SK-N-SH treated with all-trans-retinoic acid at 6 μM for 48 hours (cell line): ENCODE measurements at places on chromosomes 2 and 18.

- no peak for ATAC-seq
These were observed 32.4 kb downstream of the MOGAT1 start for GRCh38 chr2:222703886-222704285.

- no peak for ATAC-seq
These were observed 22.7 kb downstream of the MRO start for GRCh38 chr18:50797142-50797541.

DNA sequence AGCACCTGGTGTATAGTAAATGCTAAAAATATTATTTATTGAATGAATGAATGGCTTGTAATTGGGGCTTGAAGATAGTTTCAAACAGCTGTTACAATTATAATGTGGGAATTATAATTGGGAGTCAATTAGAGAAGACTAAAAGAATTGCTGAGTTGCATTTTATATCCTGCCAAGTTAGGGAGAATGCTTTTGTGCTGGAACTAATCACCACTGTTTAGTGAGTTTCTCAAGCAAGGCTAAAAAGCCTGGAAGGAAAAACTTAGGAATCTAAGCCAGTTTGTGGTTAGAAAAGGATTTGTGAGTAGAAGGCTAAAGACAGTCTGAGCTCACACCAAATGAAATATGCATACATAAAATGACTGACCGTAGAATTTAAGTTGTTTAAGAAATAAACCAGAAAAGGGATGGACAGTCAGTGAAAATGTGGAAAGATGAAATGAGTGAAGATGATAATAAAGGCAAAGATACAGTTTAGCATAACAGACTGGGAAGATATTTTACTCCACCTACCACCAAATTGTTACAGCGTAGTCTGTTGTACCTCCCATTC, 647.7 kb upstream of the FSHR start:
- no peak for ATAC-seq

- ATAC-seq, result no peak
These were observed 154.6 kb downstream of the DYM start for GRCh38 chr18:49305688-49306336.

- no peak for ATAC-seq
These were observed 113.7 kb upstream of the GYPC start for GRCh38 chr2:126542247-126542646.

GRCh38 chr2:237455764-237456163, 31.3 kb upstream of the MLPH start:
- ATAC-seq, result no peak

DNA sequence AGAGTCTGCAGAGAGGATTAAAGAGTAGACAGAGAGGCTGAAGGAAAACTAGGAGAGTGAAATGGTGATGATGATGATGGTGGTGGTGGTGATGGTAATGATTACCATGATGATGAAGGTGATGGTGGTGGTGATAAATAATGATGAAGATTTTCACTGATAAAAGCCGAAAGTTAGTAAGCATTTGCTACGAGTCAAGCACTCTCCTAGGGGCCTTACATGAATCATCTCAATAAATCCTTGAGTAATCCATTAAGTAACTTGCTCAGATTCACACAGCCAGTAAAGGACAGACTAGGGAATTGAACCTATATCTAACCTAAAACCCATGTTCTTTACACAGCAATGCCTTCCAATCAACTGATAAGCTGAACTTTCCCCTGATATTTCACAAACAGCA, 106.7 kb upstream of the PGAP1 start:
- ATAC-seq, result no peak

GRCh38 chr2:240333985-240334384, 101.5 kb upstream of the GPC1 start:
- ATAC-seq, result no peak

DNA sequence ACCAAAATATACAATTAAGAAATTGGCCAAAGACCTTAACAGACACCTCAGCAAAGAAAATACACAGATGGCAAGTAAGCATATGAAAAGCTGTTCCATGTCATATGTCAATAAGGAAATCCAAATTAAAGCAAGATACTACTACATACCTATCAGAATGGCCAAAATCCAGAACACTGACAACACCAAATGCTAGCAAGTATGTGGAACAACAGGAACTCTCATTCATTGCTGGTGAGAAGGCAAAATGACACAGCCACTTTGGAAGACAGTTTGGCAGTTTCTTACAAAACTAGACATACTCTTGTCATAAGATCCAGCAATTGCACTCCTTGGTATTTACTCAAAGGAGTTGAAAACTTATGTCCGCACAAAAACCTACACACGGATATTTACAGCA, 20.3 kb upstream of the DNAJC10 start:
- no peak for ATAC-seq

DNA sequence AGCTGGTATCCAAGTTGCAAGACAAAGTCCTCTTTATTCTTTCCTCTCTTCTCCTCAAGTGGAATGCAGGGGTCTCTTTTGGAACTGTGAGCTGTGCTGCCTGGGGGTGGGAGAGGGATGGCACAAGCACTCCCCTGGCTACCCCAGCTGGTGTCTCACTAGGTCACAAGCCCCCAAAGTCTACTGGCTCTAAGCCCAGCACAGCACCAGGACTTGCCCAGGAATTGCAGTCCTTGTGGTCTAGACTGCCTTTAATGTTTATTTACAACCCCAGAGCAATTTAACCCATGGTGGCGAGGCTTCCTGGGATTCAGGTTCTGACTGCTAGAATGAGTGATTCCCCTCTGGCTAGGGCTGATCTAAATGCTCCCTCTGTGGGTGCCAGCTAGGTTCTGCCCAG, 199.0 kb upstream of the STK17B start:
- no peak for ATAC-seq

DNA sequence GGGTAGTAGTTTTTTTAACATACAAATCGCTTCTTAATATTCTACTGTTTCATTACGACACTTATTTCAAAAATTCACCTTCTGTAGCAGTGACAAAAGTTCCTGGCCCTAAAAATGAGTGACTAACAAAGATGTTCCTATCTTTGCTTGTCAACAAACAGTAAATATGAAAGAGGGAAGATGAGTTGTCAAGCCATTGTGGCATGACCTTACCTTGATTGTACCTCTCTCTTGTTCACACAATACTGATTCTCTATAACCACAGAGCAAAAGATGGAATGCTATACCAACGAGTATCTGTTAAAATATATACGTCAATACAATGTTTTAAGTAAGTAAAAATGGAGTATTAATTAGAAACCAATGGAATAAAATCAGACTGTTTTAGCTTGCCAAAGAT, 14.7 kb upstream of the GCG start:
- ATAC-seq, result no peak

DNA sequence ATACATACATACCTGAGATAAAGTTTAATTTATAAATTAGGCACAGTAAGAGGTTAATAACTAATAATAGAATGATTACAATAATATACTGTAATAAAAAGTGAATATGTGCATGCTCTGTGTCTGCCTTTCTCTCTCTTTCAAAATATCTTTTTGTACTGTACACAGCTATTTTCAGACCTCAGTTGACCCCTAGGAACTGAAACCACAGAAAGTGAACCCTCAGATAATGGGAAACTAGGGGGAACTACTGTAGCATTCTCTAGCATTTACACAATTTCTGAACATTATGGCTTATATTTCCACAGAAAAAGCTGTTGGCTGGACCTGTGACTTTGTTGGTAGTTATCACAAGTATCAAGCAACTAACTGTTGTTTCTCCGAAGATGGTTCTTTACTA, 25.9 kb downstream of the WDR75 start:
- no peak for ATAC-seq

DNA sequence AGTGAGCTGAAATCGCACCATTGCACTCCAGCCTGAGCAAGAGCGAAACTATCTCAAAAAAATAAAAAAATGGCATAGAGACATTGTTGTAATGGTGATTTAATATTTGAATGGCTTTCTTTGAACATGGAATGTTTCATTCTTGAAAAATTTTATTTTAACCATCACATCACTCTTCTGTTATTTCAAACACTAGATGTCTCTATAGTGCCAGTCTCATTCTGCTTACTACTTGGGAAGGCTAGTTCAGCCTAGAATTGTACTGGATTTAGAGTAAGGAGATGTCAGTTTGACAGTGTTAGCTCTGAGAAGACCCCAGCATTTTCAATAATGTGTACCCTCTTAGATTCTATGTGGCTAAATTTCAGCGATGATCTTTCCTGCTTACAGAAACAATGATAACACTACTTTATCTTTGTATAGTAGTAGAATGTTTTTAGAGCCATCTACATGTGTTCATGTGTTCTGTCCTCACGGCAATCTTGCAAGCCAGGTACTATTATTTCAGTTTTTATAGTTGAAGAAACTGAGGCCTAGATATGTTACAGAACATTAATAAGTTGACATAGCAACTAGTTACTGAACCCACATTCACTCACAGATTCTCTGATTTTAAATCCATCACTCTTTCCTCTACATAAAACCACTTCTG, 142.9 kb upstream of the ZSWIM2 start:
- ATAC-seq, result 0 out of 3 replicates have a peak, but pooled peaks have one; percentile 37

DNA sequence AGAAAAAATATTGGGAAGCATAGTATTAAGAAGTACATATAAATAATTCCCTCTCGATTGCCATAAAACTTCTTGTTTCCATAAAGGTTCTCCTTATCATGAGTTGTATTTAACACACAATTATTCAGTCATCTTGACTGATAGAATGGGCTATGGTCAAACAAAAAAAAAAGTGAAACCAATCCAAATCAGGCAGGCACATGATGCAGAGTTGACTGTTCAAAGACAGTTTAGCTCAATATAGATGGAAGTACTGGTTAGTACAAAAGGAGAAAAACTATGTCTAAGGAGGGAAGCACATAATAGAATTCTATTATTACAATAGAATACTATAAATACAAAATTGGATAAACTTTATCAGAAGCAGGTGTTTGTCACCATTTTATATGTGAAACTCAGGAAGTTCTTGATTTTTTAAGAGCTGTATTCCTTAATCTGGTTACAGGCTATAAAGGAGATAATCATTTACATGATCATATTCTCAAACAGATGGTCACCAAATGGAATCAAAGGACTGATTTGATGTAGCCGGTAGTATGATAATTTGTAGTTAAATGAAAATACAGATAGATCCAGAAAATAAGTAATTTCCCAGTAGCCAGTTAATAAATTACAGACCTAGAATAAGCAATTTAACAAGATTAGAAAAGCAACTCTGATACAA, 18.2 kb upstream of the CALCRL start:
- ATAC-seq, result no peak

- ATAC-seq, result no peak
These were observed 28.3 kb upstream of the FZD7 start for GRCh38 chr2:202005272-202005887.

DNA sequence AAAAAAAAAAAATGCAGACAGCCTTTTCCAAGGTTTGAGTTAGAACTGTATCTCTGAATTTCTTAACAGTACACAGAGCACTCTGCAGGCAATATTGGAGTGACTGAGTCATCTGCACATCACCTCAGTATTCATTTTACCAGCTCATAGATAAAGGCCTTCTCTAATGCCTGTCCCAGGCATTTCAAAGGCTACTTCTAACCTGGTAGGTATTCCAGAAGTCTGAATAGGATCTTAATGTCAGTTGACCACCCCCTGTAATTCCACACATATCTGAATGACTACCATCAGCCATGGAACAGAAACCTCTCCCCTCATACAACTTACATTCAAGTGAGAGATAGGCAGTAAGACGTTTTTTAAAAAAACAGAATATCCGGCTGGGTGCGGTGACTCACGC, 9.0 kb downstream of the METTL21A start:
- ATAC-seq, result peak; percentile 36; the same call in 2 of the 3 replicates

DNA sequence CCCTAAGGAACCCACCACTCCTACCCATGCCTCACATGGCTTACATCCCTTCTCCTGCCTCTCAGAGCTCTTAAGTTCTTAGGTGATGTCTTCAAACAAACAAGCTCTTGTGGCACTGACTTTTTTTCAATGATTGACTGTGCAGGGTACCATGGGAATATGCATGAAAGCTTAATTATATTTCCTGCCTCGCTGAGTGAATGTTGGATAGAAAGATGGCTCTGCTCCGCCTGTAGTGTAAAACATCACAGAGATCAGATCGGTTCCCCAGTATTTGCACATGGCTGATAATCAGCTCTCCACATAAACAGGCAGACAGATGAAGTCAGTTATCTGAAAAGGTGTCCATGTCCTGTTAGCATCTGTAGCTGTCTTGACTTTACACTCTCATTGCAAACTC, 820.8 kb downstream of the TDRD15 start:
- no peak for ATAC-seq

- ATAC-seq, result no peak
These were observed 105.6 kb downstream of the HNRNPLL start for GRCh38 chr2:38496927-38497669.

GRCh38 chr2:33038230-33038629, 91.5 kb downstream of the LTBP1 start:
- no peak for ATAC-seq

DNA sequence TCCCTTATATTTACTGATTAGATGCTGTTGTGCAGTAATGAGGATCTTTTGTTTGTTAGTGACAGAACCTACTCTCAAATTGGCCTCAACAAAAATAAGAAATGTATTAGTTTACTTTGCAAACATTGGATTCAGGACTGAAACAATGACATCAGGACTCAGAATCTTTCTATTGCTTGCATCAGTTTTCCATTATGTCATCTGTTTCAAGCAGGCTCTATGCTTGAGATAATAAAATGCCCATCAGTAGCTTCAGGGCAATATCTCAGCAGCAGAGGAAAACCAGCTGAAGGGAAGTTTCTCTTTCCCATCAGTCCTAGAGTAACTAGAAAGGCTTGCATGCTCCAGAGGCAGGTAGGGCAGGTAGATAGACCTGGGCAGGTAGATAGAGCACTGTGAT, 375.5 kb upstream of the SLC8A1 start:
- ATAC-seq, result no peak

DNA sequence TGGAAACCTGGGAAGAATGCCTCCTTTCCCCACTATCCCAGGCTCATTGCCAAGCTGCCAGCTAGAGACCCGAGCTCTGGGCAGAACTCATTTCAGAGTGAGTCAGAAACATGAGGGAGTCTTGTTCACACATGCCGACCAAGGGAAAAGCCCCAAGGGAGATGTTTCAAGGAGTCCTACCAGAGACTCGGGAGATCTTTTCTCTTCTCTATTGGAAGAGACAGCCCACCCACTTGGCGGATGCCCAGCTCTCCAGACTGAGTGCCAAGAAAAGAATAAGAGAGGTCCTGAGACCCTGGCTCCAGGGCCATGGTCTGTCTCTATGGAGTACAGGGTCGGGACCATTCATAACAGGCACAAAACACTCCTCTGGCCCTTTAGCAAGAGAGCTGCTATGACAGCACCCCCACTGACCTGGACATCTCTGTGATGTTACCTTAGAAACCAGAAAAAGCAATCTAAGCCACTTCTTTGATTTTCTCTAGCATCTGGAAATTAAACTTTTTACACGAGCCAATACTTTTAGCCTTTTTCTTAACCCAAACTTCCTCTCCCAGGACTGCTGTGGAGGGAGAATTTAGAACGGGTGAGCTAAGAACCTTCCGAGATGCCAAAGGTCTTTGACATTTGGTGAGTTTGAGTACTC, 18.5 kb upstream of the IGFBP5 start:
- ATAC-seq, result peak; percentile 89

DNA sequence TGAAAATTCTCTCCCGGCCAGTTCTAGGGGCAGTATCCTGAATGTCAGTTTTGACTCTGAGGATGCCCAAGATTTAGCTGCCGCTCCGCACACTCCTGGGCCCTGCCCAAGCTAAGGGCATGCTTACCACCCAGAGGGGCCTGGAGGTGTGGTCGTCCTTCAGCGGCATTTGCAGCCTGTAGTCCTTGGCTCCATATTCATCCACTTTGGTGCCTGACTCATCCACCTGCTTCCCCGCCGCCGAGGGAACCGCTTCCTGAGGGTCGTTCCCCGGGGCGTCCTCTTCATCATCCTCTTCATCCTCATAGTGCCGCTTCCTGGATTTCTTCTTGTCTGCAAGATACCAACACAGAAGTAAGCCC, 577 bp downstream of the ERCC3 start:
- ATAC-seq, result peak; percentile 29

- ATAC-seq, result no peak
These were observed 155.7 kb downstream of the IRS1 start for GRCh38 chr2:226643946-226644282.
